ENCODE measurements at places on chromosomes 12 and 14.

- DNase-seq = no peak
These were observed 2.5 kb downstream of the ANG start for GRCh38 chr14:20690848-20691640.

GRCh38 chr14:38502239-38502638, 246.3 kb upstream of the CLEC14A start:
- no peak for DNase-seq

DNA sequence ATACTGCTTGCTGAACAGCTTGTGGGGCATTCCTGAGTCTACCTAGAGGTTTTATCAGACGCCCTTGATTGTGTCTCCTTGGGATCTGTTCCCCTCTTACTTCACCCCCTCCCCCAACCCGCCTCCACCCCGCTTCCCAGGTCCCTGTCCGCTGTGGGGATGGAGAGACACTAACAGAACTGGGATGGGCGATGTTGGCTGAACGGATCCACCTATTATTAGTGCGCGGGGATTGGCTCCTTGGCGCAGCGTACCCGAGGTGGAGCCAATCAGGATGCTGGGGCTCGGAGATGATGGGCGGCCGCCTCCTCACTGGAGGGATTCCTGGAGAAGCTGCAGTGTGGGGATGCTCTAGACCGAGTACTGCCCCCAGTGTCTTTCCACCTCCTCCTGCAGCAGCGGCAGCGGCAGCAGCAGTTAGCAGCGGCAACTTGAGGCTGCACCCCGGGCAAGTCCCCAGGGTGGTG, at the start of gene SYT1:
Gene SYT1 (plus strand): TSS at position 372 of the 467 bp plus-strand sequence.
- peak; percentile 90 for DNase-seq

GRCh38 chr14:103501921-103502669, 20.5 kb downstream of the CKB start:
- DNase-seq = no peak

DNA sequence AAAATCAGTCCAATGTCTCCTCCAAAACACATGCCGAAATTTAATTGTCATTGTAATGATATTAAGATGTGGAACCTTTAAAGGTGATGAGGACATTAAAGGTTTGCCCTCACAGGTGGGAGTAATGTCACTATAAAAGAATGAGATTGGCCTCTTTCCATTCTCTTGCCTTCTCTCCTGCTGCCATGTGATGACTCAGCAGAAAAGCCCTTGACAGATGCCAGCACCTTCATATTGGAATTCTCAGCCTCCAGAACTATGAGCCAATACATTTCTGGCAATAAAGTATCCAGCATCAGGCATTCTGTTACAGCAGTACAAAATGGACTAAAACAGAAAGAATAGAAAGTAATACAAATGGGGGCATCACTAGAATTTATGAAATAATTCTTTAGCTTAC, 609.7 kb downstream of the SLC16A7 start:
- DNase-seq = no peak

DNA sequence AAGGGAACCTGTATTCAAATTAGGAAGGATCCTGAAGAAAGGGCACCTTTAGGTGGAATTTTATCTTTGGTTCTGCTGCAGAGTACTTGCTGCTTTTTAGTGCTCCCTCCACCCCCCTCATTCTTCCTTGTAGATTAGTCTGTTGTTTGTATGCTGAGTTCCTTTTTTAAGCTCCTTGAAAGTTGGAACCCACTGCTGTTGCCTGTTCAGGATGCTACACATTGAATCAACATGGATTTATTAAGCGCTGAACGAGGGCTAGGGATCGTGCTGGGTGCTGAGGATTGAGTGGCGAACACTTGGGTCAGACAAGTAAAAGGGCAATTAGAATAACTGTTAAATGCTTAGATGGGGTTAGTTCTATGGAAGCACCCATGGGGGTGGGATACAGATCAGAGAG, 884 bp upstream of the AMN1 start:
- no peak for DNase-seq

DNA sequence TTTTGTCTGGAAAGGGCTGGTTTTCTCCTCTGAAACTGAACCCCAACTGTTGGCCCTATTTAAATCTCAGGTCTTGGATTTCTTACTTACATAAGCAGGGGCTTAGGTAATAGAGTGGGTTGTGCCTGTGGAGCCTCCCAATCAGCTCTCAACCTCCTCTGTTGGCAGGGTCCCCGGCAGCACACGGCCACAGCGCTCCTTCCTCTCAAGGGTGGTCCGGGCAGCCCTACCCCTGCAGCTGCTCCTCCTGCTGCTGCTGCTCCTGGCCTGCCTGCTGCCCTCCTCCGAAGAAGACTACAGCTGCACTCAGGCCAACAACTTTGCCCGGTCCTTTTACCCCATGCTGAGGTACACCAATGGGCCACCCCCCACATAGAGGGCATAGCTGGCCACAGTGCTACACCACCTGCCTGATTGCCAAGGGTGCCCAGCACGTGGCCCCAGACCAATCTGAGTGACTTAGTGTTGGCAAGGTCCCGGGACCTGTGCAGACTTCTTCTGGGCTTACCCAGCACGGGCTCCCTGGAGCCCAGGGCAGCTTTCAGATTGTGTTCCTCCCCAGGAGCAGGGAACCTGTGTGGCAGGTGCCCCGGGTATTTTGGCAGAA, 68.9 kb downstream of the ESR2 start:
- no peak for DNase-seq

DNA sequence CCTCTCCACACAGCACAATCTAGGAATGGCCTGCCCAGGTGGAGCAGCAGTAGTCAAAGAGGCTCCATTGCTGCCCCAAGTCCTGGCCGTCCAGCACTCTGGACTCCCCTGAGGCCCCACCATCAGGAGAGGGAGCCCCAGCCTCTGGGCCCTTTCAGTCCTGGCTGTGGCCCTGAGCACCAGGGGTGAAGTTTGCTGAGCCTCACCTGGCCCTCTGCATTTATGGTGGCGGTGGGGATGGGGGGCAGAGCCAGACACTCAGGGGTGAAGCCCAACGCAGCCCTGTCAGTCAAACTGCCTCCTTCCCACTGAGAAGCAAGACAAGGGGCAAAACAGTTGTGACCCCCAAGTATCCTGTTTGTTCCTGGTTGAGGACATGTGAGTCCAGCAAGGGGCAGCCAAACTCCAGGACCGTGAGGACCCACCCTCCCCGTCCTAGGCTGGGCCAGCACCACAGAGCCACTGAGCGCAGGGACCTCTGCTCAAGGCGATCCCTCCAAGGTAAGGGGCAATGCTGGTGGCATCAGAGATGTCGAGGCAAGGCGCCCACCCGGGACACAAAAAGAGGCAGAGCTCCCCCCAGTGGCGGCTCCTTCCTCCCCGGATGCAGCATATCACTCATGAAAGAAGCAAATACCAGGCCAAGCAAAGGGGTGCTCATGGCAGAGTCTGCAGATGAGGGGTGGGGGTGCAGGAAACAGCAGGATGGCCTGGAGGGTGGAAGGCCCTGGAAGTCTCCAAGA, 4.8 kb upstream of the AMN start:
- DNase-seq = peak; percentile 64

- no peak for DNase-seq
These were observed 264.0 kb upstream of the FAR2 start for GRCh38 chr12:28884904-28885679.

- DNase-seq = no peak
These were observed 110.6 kb upstream of the RPH3A start for GRCh38 chr12:112680993-112681392.

DNA sequence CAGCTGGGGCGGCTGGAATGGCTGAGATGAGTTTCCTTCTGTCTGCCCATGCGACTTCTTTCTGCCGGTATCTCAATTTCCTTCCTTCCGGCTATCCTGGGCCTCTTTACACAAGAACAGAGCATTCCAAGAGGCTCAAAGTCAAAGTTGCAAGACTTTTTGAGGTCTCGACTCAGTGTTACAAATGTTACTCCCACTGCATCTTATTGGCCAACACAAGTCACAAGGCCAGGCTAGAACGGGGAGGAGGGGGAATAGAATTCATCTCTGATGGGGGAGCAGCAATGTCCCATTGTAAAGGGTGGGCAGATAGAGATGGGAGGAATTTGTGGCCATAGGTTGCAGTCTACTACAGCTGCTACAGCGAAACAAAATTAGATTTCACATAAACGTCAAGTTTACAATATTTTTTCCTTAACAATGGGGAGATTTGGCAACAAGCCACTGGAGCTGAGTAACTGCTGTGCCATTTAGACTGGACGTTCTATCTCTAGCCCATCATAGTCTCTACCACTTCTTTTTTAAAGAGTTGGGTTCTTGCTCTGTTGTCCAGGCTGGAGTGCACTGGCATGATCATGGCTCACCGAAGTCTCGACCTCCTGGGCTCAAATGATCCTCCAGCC, 9.5 kb upstream of the NYNRIN start:
- DNase-seq = no peak

- no peak for DNase-seq
These were observed 7.3 kb downstream of the STXBP6 start for GRCh38 chr14:25042362-25043299.

DNA sequence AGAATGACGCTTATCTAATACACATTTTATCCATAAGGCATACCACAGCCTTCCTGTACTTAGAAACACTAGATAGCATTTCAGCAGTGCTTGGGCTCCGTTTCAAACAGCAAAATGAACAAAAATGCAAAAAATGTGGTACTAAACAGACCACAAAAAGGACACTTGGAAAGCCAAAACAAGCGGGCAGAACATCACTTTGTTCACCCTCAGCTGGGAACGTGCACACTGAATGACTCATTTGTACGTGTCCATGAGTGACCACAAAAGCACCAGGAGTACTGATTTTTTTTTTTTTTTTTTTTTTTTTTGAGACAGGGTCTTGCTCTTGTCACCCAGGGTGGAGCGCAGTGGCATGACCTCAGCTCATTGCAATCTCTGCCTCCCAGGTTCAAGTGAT, 8.9 kb upstream of the FOXN3 start:
- DNase-seq = no peak

GRCh38 chr14:32559590-32559989, 230.5 kb downstream of the AKAP6 start:
- DNase-seq = no peak

GRCh38 chr14:88417594-88417993, 32.1 kb downstream of the SPATA7 start:
- DNase-seq = no peak

DNA sequence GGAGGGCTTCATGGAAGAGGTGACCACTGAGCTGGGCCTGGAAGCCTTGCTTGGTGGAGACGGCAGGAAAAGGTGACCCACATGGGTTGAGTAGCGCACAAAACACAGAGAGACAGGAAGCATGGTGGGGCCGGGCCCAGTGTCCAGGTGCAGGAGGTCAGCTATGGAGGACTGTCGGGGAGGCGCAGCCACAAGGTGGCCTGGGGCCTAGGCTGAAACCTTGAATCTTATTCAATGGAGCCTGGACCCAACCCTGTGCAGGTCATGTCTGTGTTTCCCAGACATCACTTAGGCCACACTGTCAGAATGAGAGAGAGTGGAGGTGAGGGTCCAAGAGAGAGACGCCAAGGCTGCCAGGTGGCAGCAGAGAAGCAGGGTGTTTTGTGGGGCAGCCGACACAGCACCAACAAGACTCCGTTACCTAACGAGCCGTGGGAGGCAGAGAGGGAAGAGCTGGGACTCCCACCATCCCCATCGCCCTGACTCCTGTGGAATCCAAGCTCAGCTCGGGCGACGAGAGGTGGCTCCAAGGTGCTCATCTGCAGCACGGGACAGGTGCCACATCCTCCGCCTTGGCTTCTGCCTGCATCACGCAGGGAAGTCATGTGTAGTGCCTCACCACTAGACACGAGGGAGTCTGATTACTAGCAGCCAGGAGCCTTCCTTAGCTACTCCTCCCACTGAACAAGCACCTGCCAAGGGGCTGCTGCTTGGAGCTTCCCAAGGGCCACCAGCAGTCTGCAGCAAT, 38.7 kb downstream of the DEGS2 start:
- no peak for DNase-seq

DNA sequence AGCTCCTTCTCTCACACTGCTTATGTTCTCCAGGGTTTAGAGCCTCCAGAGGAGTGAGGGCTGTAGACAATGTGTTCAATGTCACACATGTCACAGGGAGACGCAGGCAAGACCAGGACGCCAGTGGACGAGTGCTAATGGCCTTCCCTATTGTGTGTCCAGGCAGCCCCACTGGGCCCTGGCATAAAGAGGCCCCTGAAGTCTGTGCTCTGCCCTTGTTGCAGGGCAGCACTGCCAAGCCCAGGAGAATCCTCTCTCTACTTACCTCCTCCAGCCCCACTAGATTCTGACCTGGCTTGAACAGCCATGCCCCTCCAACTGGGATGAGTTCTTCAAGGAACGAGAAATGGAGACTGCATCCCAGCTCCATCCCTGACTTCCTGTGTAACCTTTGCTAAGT, 24.8 kb upstream of the TMEM106C start:
- no peak for DNase-seq

- no peak for DNase-seq
These were observed 30.3 kb upstream of the FOXN3 start for GRCh38 chr14:89447182-89447944.

GRCh38 chr12:89484470-89484869, 40.1 kb downstream of the GALNT4 start:
- no peak for DNase-seq

DNA sequence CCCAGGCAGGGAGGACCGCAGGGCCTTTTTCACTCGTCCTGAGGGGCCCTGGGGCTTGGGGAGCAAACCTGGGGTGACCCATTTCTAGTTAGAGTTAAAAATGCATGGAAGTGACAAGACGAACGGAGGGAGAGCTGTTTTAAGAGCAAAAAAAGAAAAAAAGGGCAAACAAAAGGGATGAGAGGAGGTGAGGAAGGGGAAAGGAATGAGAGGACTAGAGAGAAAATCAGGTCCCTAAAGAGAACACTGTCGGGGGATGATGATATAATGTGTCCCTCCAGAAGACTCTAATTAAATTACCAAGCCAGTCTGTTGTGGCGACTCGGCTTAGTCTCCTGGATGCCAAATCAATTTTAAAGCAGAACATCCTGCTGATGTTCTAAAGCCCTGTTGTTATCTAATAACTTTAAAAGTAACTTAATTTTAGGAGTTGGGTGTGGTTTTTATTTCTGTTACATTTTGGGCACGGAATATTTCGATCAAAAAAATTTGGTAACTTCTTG, 1.1 kb downstream of the ANO6 start:
- no peak for DNase-seq

DNA sequence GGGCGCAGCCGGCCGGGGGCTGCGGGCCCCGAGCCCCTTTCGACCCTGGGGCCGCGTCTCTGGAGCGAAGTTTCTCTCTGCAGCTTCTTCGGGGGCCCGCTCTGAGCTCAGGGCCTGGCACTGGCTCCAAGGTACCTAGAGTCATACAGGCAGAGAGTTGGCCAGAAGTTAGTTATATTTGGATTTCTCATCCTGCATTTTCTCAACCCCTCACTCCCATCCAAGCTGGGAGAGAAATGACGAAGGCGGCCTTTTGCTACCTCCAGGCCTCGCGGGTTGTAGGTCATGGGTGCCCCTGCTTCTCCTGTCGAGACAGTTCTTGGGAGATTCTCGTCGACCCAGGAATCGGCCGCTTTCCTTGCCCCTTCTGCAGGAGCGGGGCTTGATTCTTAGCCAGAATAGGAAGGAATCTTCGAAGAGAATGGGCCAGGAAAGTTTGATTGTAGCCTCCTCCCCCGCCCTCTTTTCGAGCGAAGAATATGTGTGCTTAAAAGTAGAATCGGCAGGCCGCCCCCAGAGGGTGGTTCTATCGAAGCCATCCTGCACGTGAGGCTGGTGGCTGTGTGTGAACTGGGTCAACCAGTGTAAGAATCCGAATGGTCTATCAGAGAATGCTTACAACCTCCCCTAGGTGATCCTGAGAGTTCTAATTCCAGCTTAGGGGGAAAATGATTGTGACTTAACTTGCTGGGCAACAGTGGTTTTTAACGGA, 785 bp downstream of the MLEC start:
- no peak for DNase-seq
